ENCODE measurements at places on chromosomes 7 and 10.

DNA sequence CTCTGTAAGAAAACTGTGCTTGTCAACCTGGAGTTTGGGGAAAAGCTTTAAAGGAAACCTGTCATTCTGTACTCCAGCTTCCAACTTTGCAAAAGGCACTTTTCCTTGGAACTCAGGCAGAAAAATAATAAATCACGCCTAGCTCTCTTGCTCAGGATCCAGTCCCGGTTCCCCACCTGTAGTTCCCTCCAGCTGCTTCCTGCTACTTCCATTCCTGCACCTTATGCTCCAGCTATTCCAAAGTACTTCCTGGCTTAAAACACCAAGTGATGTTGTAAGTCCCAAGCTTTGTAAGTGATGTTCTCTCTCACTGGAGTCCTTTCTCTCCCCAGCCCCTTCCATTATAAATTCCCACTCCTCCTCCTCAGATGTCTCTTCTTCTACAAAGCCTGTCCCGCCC lies 98.6 kb downstream of the GRM8 start:
- DNase-seq, result no peak

- peak; percentile 14 for DNase-seq
Observed at GRCh38 chr7:121873289-121874194, 581 bp downstream of the PTPRZ1 start.

DNA sequence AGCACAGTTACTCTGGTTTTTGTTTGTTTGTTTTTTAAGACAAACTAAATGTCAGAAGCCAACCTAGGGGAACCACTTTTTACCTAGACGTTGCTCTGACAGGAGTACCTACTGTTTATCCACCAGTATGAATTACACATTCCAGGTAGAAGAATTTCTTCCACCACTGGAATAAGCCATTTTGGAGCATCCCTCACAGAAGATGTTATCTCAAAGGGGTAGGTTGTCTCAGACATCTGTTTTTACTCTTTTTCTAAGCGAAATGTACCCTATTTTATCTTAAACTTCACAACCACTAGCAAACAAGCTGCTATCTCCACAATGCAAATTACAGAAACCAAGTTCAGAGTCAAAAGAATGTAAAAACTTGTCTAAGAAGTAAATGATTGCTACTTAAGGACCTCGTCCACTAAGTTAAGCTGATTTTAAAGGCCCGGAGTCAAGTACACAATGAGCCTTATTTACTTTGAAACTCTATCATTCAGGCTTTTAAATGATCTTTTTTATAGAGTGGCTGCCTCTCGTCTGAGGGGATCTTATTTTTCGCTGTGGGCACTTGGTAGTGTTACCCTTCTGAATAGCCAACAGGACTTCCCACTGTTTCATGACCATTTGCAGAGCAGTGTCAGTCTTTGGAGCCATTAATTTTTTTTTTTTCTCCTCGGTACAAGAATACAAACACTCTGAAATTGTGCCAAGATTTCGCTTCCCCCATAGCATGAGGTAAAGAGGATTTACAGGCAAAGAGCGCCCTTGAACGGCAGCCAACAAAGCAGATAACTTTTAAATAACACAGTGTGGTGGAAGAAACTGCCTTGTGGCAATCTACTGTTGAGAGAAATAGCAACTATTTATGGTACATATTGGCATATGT lies 15.7 kb upstream of the ARMC3 start:
- peak; percentile 6 for DNase-seq

DNA sequence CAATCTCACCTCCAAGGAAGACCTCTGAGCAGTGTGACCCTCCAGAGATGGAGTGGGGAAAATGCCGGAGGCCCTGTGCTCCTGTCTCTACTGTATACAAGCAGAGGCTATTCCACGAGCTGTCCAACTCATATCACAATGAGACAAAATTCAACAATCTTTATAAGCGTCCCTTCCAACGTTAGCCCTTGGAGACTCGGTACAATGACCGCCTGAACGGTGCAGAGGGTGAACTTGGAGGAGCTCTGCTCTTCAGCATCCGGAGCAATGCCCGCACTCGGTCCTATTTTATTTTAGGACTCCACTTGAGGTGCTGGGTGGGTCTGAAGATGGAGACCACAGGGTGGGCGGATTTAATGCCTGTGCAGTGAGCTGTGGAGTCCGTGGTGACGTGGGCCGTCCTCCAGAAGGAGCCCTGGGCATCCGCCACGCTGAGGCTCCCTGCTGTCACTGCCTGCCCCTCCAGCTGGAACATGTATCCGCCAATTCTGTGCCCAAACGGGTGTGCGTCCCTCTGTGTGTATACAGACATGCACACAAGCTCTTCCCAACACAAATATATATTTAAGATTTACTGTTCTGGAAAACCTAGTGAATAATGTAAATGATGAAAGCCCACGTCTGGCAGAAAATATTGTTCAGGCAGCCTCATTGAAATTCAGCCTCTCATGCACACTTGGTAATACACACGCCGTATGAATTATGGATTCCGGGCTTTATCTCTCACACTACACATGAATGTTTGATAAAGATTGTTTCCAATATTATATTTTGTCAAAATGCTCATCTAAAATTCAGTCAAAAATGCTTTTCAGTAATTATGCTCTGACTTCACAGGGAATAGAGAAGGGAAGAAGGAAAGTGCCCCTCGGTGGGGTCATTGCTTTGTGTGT lies 239.9 kb upstream of the ZMIZ1 start:
- DNase-seq, result no peak

DNA sequence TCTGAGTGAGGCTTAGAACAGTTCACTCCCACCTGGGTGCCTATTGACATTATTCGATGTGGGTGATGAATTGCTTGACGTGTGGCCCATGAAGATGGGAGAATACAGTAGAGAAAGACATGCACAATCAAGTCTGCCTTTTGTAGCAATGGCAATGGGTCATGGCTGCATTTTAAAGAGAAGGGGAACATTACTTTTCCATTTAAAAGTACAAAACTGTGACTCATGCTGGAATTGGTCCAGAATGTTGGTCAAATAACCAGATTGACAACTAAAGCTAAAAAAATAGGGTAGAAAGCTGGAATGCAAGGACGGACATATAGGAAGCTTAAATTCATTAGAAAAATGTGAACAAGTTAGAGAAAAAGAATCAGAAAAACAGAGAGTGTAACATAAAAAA lies 104.1 kb upstream of the SLC25A13 start:
- DNase-seq, result peak; percentile 13
